ENCODE measurements at places on chromosomes 4 and X.

GRCh38 chr4:128825226-128825625 lies 15.7 kb downstream of the JADE1 start:
- no peak for DNase-seq

GRCh38 chr4:83503974-83504373 lies 19.1 kb upstream of the ABRAXAS1 start:
- no peak for DNase-seq

- DNase-seq: no peak
Measured at GRCh38 chrX:44344687-44345086, 1.2 kb upstream of the EFHC2 start.

- no peak for DNase-seq
Measured at GRCh38 chrX:85052205-85052604, 48.5 kb downstream of the APOOL start.

GRCh38 chr4:110415041-110415440 lies 60.9 kb upstream of the ENPEP start:
- DNase-seq: no peak

- DNase-seq: no peak
Measured at GRCh38 chr4:147011411-147011810, 65.7 kb upstream of the TTC29 start.

DNA sequence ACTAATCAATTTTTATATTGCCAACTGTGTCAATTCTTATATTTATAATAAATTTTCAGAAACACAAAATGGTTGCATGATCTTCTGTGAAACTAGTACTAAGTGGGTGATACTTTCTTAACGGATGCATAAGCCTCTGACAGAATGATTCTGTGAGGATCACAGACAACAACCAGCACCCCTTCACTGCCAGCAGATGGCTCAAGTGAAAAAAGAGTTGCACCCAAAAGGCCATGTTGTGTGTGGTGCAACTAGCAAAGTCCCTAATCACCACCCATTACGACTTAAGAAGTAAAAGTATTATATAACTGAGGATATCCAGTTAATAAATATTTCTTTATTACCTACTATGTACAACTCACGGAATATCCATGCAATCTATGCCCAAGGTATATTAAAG lies 334.0 kb downstream of the PCDH19 start:
- no peak for DNase-seq

DNA sequence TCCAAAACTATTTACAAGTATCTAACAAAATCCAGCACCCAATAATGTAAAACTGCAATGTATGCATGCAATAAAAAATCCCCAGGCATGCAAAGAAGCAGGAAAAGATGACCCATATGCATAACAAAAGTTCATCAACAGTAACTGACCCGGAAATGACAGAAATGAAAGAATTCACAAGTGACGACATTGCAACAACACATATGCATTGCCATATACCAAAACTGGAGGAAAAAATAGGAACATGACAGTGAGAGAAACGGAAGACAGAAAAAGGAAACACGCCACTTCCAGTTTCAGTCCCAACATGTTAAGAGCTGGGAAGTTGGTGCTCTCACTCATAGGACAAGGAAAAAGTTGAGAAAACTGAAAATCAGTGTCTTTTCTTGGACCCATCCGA lies 154.6 kb downstream of the EVC2 start:
- DNase-seq: no peak

- DNase-seq: no peak
Measured at GRCh38 chr4:184616633-184617551, 32.4 kb downstream of the CASP3 start.

DNA sequence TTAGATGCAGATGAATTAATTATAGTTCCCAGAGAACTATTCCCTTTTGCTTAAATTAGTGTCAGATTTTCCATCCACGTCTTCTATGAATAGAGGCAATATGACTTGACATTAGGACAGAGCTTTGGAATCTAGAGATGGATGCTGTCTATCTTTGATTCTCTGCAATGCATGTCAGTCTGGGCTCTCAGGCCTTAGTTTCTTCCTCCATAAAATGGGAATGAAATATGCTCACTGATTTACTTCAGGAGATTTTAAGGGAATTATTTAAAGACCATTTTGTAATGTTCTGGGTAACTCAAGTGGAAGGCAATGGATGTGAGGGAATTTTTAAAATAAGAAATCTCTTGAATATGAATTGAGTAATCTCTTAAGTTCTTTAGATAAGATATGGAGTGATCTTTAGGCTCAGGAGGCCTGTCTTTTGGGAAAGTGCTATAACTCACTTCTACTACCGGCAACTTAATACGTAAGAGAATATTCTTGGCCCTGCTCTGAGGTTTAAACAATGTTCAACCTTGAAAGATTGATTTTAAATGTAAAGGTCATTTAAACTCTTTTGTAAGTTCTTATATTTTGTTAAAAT lies 29.0 kb downstream of the MGST2 start:
- DNase-seq: no peak

- DNase-seq: no peak
Measured at GRCh38 chrX:42691196-42691595, 86.8 kb downstream of the PPP1R2C start.

- no peak for DNase-seq
Measured at GRCh38 chrX:22203186-22203585, 69.5 kb upstream of the CBLL2 start.

DNA sequence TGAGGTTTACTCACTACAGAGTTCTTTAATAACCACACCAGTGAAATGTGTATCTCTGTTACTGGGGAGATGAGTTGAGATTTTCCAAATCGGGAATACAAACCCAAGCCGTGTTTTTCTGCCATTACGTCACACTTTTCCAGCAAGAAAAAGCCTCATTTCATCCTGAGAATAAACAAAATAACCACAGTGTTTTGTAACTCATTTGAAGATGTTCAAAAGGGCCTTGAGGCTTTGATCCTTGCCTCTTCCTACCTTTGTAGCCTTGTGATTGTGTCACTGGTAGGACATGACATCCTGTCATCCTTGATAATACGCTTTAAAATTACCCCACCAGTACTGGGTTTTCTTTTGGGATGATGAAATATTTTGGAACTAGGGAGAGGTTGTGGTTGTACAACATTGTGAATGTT lies 2.9 kb downstream of the USP11 start:
- no peak for DNase-seq

DNA sequence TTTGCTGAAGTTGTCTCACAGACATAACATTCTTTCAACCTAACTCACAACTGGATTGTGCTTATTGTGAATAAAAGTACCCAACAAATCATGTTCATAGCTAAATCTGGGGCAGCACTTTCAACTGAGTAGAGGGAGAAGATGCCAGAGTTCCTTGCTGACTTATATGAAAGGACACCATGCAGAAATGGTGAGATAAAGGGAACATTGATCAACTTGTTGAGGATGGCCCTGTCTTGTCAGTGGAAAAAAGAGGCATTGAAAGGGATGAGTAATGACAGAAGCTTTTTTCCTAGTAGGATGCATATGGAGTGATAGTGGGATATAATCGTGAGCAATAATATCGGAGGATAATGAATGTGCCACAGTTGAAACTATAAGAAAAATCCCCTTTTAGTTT lies 221.7 kb downstream of the ARHGAP24 start:
- no peak for DNase-seq

GRCh38 chr4:161167539-161167938 lies 996.3 kb downstream of the FSTL5 start:
- no peak for DNase-seq

Measured in stimulated activated CD8-positive, alpha-beta memory T cell treated with anti-CD3 and anti-CD28 coated beads, Interleukin-15, amount 100 ng/mL, for 4 hours (primary cell).